ENCODE measurements at places on chromosomes 6 and 20.

DNA sequence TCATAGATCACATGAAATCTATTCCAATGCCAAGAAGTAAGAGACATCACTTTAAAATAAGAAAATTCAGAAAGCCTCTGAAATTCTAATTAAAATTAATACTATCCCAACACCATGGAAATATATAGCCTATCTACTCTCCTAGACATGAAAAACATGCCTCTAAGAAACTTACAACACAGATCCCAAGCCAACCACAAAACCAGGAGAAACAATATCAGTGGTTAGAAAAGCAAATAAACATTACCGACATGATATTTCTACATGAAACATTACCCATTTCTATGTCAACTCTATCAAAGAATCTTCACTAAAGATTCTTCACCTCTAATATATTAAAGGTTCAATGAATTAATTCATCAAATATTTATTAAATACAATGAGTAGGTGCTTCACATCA lies 4.8 kb downstream of the EPB41L2 start:
- no peak for DNase-seq

- no peak for DNase-seq
These were observed 255.6 kb downstream of the KHDC1L start for GRCh38 chr6:72969666-72970065.

- no peak for DNase-seq
These were observed 20.4 kb downstream of the ARMC2 start for GRCh38 chr6:108868647-108869046.

DNA sequence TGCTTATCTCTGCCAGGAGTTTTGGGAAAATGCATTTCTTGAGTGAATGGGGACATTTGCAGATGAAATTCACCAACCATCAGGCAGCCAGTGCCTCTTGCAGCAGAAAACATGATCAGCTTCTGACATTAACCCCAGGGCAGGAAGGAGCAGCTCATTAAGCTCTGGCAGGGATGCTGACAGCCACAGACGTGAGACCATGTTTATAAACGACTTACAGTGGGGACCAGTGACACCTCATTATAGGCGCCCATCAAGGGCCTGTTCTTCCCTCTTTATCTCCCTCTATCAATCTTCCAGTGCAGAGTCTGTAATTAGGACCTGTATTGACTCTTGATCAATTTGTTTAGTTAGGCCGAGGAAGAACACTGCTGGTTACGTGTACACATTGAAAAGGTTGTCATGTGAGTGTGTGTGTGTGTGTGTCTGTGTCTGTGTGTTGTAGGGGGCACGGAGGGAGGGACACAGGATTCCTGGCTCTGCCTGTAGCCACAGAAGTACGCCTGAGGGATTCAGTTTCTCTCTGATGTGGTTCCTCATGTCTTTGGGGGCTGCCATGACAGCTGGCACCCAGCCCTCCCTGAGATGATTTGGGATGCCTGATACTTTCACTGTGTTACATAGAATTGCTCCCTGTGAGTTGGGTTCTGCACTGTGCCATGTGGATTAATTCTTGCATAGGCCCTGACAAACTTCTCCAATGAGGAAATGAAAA lies 428.4 kb upstream of the CHD6 start:
- no peak for DNase-seq

- peak; percentile 38 for DNase-seq
These were observed 39.2 kb upstream of the RNF8 start for GRCh38 chr6:37314487-37315156.

GRCh38 chr20:61123751-61124368 lies 128.2 kb upstream of the CDH4 start:
- DNase-seq = no peak

GRCh38 chr6:118198746-118199145 lies 291.7 kb downstream of the SLC35F1 start:
- DNase-seq = peak; percentile 2

Data from renal cortical epithelial cell (primary cell).